NCI-H2081 treated with DMSO at 0.1 percent for 48 hours (cell line): ENCODE measurements at places on chromosomes 2 and 18.

DNA sequence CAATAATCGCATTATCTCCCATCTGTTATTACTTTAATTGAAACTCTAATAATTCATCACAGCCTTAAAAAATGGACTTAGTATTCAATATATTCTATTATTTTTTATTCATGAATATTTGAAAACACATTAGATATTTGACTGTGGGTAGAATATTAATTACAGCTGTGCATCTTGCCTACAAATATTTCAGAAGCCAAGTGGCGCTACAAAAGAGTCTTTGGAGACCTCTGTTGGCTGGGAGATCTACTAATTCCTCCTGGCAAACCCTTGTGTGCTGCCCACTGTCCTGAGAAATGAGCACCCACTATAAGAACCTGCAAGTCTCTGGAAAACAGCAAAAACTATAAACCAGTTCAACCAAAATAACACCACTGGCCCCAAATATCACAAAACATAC, 54.5 kb downstream of the PRELID3A start:
- no peak for DNase-seq

DNA sequence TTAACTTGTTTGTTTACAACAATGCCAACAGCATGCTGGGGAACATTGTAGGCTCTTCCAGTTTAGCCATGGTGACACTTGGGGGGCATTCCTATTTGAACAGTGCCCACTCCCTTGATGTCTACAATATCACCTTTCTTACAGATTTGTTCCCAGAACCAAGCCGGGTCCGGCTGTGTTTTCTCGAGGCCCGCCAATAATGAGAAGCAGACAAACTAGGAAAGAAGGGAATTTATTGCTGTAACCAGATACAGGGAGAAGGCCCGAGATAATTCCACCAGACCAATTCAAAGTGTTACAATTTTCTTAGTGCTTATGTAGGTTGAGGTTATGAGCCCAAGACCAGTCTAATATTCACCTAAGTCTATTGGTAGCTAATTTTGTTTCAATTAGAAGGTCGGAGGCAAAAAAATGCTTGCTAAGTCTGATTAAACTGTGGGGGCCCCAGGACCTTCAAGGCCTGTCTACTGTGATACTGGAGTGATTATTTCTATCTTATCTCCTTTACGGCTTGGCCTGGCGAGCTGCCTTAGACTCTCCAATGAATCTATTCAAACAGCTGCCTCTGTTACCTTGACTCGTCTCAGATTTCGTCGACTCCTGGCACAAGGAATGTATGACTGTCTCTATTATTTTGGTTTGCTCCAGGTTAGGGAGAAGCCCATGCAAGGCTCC, 59.1 kb upstream of the PSME4 start:
- no peak for DNase-seq

DNA sequence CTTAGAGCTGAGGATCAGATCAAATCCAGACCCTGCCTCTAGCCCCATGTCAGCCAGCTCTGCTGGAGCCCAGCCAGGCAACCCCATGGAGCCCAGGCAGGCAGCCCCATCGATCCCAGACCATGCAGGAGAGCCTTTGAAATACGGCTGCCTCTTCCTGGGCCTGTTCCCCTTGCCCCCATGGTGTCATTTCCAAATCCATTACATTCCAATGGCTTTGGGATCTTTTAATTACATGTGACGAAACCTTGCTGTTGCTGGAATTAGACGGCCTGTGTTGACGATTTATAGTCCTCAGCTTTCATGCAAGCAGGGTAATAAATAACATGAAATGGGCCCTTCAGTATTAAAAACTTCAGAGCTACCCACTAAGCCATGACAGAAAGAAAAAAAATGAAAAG, 75.8 kb upstream of the SLC14A2 start:
- DNase-seq = no peak

DNA sequence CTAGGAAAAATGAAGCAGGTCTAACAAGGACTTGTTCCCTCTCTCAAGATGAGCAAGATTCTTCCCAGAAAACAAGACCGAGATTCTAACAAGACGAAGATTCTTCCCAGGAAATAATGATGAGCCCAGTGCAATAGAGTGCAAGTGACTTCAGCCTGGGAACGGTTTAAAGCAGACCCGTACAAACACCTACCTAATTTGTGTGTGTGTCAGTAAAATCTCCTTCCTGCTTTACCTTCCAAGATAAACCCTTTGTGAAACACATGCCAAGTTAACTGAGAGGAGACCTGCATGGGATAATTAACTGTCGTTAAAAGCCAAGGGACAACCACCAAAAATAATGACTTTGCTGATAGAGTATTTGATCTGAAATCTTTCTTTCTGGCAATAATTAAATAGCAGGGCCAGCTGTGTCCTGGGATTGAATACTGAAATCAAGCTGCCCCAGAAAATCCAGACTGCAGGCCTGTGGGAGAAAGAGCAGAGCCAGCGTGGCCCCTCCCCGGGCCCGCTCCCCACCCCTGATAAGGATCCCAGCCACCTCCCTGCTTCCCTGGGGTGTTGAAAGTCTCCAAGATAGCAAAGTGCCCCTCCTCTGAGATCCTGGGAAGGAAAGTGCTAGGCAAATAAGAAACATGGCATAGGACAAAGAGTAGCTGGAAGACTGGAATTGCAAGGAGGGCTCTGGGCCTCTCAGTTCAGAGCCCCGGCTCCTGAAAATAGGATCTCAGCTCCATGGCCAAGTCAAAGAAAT, 145.5 kb downstream of the CYP26B1 start:
- no peak for DNase-seq

DNA sequence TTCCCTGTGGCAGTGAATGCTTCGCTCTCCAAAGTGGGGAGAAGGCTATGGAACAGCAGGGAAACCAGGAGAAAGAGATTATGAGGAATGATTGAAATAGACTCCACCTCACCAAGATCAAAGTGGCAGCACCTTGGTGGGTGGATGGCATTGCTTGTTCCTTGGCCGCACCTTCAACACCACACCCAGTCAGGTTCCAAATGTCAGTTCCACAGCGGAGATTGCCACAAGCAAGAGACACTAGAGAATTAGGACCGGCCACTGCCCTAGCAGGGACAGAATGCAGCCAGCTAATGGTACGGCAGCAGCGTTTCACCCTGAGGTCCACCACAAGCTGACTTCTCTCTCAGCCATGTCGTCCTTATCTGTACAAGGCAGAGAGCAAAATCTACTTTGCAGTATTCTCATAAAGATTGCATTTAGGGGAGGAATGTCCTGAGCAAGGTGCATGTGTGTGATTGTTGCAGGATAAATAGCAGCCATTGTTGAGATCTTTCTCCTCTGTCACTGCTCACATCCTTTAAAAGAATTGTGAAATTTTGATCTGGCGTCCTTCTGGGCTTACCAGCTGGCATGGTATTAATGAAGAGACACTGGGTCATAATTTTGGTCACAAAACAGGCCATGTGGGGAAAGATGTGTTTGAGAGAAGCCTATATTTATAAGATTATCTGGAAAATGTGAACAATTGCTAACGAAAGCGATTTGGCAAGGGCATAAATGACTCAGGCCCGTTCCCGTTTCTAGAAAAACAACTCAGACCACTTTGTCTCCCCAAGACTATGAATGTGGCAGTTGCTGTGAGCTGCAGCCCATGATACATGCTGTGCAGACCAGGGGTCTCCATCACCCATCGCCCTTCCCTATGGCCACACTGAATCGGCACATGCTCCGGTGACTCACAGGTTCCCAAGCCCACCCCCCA, 228.6 kb upstream of the ID2 start:
- DNase-seq = no peak

DNA sequence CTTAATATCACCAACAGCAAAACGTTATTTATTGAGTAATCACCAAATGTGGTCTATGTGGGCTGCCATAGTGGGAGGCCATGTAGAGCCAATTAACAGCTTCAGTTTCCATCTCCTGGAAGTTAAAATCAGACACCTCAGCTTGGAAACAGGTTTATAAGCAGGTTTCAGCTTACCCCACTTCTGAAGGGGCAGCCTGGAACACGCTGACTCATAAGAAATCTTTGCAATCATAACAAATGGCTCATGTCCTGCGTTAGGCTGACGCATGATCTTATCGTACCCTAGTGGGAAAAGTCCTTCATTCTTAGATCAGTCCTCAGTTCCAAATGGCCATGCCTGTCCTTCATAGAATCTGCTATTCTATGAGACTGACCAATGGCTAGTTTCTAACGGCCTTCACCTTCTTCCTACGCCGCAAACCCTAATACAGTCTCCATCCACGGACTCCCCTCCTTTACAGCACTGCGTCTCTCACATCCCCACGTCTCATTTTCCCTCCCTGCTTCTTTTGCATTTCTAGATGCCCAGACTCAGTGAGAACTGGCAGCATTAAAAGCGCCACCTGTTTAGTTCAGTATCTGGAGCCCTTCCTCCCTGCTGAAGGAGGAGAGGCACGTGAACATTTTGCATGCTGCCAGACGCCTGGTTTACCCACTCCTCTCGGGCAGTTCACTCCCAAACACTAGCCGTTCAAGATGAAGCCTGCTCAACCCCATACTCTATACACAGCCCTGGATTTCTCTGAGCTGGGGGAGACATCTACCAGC, 24.2 kb upstream of the BZW1 start:
- no peak for DNase-seq

- no peak for DNase-seq
Observed at GRCh38 chr2:14896330-14897030, 264.0 kb downstream of the LRATD1 start.

DNA sequence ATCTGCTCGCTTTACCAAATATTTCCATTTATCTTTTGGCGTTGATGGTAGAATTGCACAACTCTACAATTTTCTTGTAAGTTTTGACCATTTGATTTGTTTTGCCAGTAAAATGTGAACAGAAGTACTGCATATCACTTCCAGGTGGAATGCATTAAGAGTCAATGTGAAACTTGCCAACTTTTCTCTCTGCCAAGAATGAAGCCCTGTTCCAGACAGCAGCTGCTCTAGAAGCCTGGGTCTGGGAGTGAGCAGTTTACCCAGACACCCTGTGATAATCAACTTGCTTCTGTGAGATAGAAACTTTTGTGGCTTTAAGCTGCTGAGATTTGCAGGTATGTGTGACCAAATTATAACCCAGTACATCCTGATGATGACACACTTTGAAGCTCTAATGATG, 115.9 kb upstream of the SYT4 start:
- DNase-seq = no peak

DNA sequence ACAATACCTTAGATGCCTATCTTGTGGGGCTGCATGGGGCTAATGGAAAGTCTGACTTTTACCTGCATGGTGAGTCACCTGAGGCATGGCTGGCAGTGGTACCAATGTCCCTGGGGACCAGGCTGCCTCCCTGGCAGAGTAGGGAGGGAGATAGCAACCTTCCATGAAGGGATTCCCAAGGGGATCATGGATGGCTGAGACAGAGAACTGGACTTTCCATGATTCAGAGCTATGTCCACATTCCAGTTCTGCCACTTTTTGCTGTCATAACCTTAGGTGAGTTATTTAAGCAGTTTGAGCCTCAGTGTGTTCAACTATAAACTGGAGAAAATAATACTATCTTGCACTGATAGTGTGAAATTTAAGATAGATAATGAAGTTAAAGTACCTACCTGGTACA, 178.6 kb downstream of the SETBP1 start:
- DNase-seq = no peak

GRCh38 chr18:61085761-61086160, 247.5 kb upstream of the CDH20 start:
- DNase-seq = no peak

GRCh38 chr2:124740636-124741035, 715.5 kb downstream of the CNTNAP5 start:
- no peak for DNase-seq

GRCh38 chr2:237479747-237480146, 7.3 kb upstream of the MLPH start:
- no peak for DNase-seq

DNA sequence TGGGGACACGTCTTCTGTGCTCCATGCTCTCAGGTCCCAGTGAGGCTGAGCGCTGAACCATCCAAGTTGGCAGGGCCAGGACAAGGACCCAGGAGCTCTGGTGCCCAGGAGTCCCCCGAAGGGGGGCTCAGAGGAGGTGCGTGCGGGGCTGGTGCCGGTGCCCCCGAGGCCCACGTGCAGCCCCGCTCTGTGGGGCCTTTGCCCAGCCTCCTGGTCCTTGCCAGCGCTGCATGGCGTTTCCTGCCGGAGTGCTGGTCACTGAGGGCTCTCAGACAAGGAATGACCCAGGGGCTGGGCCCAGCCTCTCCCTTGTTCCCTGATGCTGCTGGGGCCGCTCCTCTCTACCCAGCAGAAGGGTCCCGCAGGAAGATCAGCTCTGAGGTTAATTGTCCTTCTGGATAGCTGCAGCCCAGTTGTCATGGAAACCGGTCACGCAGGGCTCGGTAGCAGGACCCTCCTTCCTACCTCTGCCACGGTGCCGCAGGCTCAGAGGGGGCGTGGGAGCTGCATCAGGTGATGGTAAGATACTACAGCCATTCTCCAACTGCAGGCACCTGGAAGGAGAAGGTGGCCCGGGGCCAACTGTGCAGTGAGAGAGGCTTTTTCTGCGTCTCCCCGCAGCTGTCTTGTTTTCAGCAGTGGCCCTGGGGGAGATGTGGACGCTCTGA, 64.5 kb downstream of the RRM2 start:
- DNase-seq = no peak

GRCh38 chr2:175903384-175903936, 98.6 kb downstream of the LNPK start:
- no peak for DNase-seq

DNA sequence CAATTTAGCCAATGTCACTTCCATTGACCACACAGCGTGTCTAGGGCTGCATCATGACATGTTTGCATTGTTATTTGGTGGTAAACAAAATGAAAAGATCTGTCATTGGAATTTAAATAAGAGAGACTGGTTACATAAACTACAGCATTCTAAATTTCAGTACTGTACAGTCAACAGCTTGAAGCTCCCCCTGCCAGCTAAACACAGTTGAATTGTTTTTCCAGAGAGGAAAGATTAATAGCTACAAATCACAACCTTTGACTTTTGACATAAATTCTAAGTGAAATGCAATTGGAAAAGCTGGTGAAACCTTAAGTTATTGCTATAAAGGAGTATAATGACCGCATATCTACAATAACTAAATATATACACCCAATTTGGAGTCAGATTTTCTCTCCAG, 1600.0 kb upstream of the ACVR2A start:
- DNase-seq = no peak

DNA sequence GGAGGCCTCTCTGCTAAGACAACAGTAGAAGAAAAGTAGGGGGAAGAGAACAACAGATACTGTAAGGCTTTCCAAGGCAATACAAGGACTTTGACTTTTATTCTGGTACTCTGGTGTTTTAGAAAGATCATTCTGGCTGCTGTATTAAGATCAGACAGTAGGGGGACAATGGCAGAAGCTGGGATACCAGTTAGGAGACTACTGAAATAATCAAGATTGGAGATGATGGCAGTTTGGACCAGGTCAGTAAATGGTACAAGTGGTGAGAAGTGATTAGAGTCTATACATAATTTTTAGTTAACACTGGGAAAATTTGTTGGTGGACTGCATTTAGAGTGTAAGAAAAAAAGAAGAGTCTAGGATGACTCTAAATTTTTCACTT, 139.7 kb downstream of the ROCK1 start:
- DNase-seq = no peak

DNA sequence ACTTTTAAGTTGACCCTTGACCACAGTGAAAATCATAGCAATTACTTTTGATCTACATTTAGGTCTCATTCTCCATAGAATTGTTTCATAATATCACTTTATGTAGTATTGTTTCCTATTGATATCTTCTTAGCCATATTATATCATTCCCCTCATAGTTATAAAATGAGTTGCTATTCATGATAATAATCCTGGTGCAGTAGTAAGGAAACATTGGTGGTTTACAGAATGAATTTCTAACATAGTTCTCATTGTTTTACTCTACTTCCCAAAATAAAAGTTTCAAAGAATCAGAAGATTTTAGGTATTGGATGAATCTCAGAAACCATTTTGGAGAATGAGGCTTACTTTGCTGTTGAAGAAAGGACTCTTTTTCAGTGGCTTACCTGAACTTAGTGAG, 246.0 kb downstream of the PARD3B start:
- DNase-seq = no peak
